Naive thymus-derived CD8-positive, alpha-beta T cell (primary cell): ENCODE measurements at places on chromosomes 16 and 17.

DNA sequence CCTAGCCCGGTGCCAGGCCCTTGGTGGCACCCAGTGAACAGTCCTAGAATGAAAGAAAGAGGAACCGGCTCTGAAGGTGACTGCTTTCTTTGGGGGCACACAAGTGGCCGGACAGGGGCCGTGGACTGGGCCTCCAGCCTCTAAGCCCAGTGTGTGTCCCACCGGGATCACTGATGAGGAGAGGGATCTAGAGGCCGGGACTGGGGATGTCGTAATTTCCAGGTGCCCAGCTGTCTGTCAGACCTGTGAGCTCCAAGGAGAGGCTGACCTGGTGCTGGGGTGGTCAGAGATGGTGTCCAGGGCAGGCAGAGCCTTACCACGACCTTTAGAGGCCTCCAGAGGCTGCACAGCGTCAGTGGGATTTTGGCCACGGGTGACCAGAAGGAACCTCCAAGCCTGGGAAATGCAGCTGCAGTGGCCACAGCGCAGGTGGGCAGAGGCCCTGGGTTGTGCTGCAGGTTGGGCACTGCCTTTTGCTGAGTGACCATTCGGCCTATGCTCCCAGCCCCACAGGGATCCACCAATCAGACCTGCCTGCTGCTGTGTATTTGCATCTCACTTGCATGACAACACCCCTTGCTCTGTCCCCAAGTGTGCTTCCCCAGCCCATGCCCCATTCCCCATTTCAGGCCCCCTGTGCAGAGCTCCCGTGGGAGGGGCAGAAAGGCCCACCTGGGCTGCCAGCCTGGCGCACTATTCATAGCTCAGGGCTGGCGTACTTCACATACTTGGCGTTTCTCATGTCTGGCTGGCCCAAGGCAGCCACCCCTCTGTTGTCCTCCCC is 12.5 kb downstream of the ARHGAP23 start:
- no peak overlapping the region for H3K4me3 ChIP-seq
- H3K4me1 ChIP-seq, result no peaks in the 10 kb centered on the region
- peaks cover 7% of the 10 kb centered on the region for H3K27me3 ChIP-seq
- H3K27ac ChIP-seq, result no peak overlapping the region
- no peaks in the 10 kb centered on the region for H3K36me3 ChIP-seq
- DNase-seq, result no peak

DNA sequence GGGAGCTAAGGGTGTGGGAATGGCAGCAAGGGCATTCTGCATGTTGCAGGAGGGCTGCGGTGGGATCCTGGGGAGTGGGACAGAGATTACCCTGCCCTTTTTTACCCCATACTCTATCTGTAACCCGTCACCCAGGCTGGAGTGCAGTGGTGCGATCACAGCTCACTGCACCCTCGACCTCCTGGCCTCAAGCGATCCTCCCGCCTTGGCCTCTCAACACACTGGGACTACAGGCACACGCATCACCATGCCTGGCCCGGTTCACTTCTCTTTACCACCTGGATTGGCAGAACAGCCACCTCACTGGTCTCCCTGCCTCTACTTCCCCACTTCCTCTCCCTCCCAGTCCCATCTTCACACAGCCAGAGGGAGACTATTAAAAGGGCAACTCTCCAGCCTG is 9.5 kb downstream of the ZNF385C start:
- no peak for DNase-seq
- H3K27me3 ChIP-seq, result no peaks in the 10 kb centered on the region
- H3K4me1 ChIP-seq, result no peaks in the 10 kb centered on the region
- H3K4me3 ChIP-seq, result no peak overlapping the region
- no peaks in the 10 kb centered on the region for H3K36me3 ChIP-seq
- no peak overlapping the region for H3K27ac ChIP-seq

GRCh38 chr16:23436951-23437350 is 16.0 kb downstream of the COG7 start:
- H3K4me3 ChIP-seq, result no peak overlapping the region
- H3K27ac ChIP-seq, result no peak overlapping the region
- H3K27me3 ChIP-seq, result no peaks in the 10 kb centered on the region
- H3K36me3 ChIP-seq, result no peaks in the 10 kb centered on the region
- DNase-seq, result no peak
- H3K4me1 ChIP-seq, result no peaks in the 10 kb centered on the region

DNA sequence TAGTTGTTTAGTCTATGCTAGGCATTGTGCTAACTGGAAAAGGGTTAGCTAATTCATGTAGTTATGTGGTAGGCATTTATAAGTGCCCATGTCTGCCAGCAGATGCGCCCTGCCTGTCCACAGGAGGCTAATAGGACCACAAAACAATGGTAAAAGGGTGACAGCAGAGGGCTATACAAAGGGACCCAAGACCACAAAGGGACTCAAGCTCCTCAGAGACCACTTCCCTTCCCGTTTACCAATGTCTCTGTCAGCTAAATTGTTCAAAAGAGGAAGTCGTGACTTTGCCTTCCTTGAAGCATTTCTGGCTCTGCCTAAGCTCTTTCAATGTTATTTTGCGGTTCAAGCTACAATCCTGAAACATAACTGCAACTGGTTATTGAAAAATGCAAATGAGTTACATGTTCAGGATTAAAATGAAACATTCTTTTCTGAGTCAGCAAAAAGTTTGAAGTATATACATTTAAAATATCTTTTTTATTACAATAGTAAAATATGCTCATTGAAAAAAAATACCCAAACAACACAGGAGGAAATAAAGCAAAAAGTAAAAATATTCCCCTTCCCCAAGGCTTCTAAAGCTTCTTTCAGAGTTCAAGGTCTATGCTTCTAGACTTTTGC is 149.2 kb downstream of the MAF start:
- no peak overlapping the region for H3K27ac ChIP-seq
- H3K27me3 ChIP-seq, result peaks cover 9% of the 10 kb centered on the region
- no peaks in the 10 kb centered on the region for H3K36me3 ChIP-seq
- H3K4me3 ChIP-seq, result no peak overlapping the region
- DNase-seq, result no peak

GRCh38 chr16:65249768-65250167 is 127.9 kb upstream of the CDH11 start:
- no peak overlapping the region for H3K27ac ChIP-seq
- H3K27me3 ChIP-seq, result no peaks in the 10 kb centered on the region
- no peaks in the 10 kb centered on the region for H3K4me1 ChIP-seq
- H3K4me3 ChIP-seq, result no peak overlapping the region

DNA sequence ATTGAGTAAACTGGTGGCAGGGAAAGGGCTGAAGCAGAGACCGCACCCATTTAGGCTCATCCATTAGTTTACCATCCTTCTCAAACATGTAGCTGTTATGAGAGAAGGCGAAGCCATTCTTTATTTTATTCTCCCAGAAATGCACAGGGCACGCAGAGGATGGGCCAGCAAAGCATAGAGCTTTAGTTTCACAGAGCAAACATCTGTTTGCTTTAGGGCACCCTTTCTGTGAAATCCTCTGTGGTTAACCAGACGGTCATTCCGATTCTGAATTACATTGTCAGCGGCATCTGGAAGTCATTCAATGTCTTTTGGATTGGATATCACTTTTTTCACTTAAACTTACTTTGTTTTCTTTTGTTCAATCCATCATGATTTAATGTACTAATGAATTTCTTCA is 96.0 kb downstream of the TOX3 start:
- H3K27me3 ChIP-seq, result no peaks in the 10 kb centered on the region
- no peak overlapping the region for H3K27ac ChIP-seq
- no peaks in the 10 kb centered on the region for H3K4me1 ChIP-seq

DNA sequence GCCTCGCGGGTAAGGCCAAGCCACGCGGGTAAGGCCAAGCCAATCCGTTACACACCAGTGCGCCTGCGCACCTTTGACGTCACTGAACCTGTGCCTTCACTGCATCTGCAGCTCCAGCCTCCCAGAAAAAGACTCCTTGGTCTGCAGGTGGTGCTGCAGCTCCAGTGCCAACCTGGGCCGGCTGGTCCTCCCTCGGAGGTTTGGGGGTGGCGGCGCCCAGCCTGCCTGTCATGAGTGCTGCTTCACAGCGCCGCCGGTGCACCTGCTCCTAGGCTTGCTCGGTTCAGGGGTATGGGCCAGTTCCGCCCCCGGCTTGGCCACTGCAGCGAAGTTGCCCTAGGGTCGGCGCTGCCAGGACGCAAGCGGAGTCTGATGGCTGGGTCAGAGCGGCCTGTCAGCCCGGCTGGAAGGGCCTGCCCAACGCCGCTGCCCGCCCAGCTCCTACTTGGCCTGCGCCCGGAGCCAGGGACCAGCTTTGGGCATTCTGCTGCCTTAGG is 146.6 kb downstream of the USP22 start:
- no peaks in the 10 kb centered on the region for H3K4me1 ChIP-seq
- no peak overlapping the region for H3K27ac ChIP-seq
- H3K4me3 ChIP-seq, result no peak overlapping the region
- no peaks in the 10 kb centered on the region for H3K36me3 ChIP-seq
- peak; percentile 77 for DNase-seq
